ENCODE measurements at places on chromosomes 7 and 10.

DNA sequence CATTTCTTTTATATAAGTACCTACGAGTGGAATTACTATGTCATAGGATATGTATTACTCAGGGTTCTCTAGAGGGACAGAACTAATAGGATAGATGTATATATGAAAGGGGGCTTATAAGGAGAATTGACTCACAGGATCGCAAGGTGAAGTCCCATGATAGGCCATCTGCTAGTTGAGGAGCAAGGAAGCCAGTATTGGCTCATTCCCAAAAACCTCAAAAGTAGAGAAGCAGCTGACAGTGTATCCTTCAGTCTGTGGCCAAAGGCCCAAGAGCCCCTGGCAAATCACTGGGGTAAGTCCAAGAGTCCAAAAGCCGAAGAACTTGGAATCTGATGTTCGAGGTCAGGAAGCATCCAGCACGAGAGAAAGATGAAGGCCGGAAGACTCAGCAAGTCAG lies 59.8 kb downstream of the GALNT17 start:
- no peak for DNase-seq

GRCh38 chr7:41097501-41097900 lies 605.4 kb downstream of the INHBA start:
- peak; percentile 71 for DNase-seq

- DNase-seq = no peak
These were observed 19.5 kb upstream of the CARD11 start for GRCh38 chr7:3063016-3063753.

DNA sequence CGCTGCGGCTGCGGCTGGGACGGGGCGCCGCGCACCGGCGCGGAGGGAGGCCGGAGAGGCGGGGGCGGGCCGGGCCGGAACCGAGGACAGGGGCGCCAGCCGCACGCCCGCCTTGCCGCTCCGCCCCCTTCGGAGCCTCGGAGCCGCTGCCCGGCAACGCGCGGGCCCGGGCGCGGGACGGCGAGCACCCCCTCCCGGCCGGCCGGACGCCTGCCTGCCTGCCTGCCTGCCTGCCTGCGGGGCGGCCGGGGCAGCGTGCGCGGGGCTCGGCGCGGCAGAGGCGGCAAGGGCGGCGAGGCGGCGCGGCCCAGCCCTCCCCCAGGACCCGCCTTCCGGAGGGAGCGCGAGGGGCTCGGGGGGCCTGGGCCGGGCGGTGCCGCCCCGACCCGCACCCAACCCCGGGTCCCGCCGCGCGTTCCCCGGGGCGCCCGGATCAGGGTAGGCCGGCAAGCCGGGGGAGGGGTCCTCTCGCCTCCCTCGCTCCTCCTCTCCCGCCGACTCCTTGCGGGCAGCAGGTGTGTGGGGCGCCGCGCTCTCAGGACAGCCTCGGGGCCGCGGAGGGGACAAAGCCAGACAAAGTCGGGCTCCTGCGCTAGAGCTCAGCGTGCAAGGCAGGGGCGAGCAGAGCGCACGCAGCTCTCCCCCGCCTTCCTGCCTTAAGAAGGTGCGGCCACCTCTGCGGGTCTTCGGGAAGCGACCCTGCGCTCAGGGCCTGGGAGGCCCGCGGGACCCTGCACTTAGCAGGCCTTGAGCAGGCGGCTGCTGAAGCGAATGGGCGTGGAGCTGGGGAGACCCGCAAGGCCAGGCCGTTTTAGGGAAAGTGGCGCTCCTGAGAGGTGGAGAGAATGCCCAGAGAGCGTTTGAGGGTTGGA lies at the start of gene KIAA1549:
Gene KIAA1549, minus strand, starts transcription at position 58 of the 872 bp plus-strand sequence. CDS start 120 bp downstream, outside the sequence.
- no peak for DNase-seq

GRCh38 chr7:116177009-116177408 lies 33.3 kb upstream of the TES start:
- peak; percentile 74 for DNase-seq

DNA sequence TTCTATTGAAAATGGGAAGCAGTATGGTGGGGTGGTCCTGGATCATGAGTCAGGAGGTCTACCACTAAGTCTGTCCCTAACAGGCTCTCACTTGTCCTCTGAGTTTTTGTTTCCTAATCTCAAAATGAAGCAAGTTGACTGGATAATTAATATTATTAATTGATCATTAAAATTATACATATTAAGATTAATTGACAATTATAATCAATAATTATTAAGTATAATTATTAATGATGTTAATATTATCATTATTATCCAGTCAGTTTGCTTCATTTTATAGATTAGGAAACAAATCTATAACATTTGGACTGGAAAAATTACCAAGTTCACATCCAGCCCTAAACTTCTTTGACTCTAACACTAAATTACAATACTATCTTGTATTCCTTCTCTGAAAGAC lies 174.2 kb upstream of the KMT2E start:
- no peak for DNase-seq

GRCh38 chr7:103124429-103124979 lies 24.4 kb downstream of the NAPEPLD start:
- no peak for DNase-seq

- peak; percentile 82 for DNase-seq
These were observed 48.4 kb downstream of the BRI3 start for GRCh38 chr7:98329791-98330373.

DNA sequence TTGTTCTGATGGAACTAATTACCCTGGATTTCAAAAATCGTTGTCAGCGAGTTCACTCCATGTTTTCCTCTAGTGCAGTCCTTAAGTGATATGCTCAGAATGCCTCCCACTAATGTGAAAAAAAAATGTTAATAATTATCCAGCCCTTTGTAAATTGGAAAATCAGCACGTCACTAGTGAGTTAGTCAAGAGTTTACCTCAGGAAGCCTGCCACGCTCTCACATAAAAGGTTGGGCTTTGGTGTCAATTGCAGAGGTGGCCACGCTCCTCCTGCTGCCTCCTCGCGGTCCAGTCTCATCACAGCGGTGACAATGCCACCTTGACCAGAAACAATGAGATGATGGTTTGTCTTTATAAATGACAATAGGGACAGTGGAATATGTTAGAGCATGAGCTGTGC lies 22.5 kb downstream of the UPP1 start:
- DNase-seq = no peak

GRCh38 chr7:118758582-118758981 lies 534.1 kb downstream of the ANKRD7 start:
- DNase-seq = no peak

DNA sequence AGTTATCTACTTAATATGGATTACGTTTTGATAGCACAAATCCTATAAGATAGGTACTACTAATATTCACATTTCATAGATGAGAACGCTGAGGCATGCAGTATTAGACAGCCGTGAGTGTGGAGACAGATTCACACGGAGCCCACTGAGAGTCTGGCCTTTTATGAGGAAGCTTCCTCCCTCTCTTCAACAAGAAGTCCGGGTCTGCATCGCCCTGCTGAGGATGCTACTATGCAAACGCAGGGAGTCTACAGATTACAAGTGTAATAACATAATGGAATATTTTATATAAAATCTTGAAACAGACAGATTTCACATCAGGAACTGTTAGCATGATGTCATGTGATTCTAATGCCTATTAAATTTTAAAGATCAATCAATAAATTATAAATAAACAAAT lies 255.9 kb upstream of the GLI3 start:
- DNase-seq = no peak

- no peak for DNase-seq
These were observed 10.0 kb upstream of the TLX1 start for GRCh38 chr10:101120884-101121653.

- DNase-seq = no peak
These were observed 70.9 kb downstream of the CARD11 start for GRCh38 chr7:2972835-2973161.

- DNase-seq = no peak
These were observed 231.6 kb upstream of the IGFBP3 start for GRCh38 chr7:46152696-46153095.

GRCh38 chr10:123904834-123905409 lies 13.3 kb upstream of the CPXM2 start:
- DNase-seq = no peak

GRCh38 chr10:65149878-65150277 lies 1628.7 kb downstream of the REEP3 start:
- DNase-seq = no peak

- no peak for DNase-seq
These were observed 23.6 kb downstream of the IFIT3 start for GRCh38 chr10:89351412-89351779.

DNA sequence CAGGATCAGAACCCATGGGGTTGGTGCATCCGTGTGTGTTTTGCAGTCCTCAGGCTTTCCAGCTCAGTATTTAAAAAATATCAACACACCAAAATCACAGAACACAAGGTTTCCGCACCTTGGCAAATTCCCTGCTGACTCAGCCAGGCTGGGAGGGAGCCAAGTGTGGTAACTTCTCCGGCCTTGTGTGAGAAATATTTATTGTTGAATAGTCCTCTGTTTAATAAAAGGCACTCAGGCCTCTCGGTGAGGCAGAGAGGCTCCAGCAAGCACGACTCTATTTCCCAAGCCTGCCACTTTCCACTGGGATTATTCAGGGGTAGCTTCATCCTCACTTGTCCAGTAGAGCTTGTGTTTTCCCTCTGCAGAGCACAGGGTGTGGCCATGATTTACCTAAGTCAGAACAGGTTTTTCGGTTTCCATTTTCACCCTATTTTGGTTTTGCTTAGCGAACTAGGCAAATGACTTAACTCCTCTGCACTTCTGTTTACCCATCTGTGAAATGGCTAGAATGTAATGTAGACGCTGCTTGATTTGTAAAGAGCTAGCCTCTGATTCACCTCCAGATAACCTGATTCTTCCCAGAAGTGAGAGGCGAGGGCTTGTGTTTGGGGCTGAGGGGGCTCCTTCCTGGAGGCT lies 13.0 kb upstream of the CHST15 start:
- DNase-seq = peak; percentile 48

GRCh38 chr10:127283017-127283416 lies 86.6 kb upstream of the INSYN2A start:
- DNase-seq = no peak

DNA sequence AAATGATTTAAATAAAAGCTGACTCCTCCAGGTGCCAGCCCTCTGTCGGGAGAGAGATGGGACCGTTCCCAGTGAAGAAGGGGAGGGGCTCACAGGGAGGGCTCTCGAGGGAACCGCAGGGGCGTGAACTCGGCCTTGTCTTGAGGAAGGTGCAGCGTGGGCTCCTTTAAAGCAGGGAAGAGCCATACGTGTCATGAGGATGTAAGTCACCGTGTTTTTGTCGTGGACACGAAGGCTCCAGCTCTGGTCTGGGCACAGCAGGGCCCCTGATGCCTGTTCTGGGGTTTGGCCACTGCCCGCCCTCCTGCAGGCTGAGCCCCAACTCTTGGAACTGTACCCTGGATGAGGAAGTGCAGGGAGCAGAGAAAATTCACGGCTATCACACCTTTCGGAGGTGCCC lies 45.0 kb downstream of the JAKMIP3 start:
- DNase-seq = no peak

- no peak for DNase-seq
These were observed 681 bp upstream of the SPOCK2 start for GRCh38 chr10:72088889-72089575.
